Fibroblast of lung (primary cell): ENCODE measurements at places on chromosomes 1 and 21. TPM values are rescaled to one million over a fixed set of nuclear protein-coding genes. Genes with fewer than 3 reads are reported as not detected.
A peak's percentile ranks its signal among the peaks of the same experiment; 100 is the strongest.

DNA sequence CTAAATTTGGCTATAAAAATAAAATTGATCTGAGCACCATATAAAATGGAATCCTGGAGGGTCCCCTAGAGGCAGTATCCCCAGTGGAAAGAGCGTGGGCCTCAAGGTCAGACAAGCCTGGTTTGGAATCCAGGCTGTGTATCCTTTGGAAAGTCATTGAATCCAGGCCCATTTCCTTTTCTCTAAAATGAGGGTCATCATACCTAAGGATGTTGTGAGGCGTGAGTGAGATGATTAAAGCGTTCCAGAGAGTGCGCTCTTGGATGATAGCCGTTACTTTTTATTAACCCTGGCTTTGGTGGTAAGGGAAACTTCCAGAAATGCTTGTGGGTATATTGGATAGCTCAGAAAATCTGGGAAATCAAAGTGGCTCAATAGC, 683 bp upstream of the ZNF436 start:
- DNase-seq = no peak

GRCh38 chr1:6517435-6517851, 26.0 kb upstream of the PLEKHG5 start:
- DNase-seq = no peak

DNA sequence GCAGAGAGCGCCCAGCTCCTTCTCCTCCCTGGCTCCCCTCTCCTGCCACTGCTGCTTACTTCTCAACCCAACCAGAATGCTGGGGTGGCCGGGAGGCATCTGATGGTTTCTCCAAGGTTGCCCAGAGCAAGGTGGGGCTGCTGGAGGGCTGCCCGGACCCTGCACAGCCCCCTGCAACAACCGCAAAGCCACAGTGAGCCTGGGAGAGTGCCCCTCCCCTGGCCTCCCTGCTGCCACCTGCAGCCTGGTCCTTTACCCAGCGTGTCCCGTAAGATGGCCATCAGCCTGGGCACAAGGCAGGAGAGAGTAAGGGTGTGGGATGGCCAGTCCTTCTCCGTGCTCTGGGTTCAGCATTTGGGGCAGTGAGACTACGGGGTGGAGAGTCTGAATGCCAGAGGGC, 17.0 kb downstream of the MX2 start:
- no peak for DNase-seq

DNA sequence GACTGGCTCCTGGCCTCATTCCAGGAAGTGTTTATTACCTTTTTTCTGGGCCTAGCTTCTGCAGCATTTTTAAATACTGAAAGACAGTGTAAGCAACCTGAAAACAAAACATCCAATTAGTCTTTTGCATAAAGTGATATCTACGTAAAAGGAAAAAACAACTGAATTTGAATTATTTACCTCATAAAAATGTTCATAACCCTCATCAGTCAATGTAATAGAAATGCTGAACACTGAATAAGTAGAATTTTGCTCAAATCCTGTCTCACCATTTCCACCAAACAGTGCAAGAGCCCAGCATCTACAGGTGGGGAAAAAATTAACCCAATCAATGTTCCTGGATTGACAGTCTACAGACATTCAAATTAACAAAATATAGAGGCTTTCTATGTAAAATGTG, 64.0 kb downstream of the NRDC start:
- no peak for DNase-seq

- no peak for DNase-seq
Observed at GRCh38 chr1:226979115-226979516, 39.0 kb downstream of the COQ8A start.

GRCh38 chr1:199404976-199405375, 622.5 kb upstream of the NR5A2 start:
- DNase-seq = peak; percentile 40

DNA sequence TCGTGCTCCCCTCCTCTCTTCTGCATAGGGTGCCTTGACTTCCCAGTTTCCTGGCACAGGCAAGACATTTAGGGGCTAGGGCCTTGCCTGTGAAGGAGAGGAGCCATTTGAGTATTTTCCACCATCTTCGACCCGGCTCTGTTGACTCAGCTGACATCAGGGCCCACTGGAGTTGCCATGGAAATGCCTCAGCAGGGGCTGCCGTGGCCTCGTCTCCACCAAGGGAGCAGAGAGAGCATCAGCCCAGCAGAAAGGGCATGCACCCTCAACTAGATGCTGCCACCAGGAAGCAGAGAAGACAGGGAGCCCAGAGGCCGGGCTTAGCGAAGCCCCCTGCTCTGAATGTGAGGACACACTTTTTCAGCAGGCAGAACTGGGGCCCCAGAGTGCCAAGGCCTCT, 101.9 kb upstream of the ACTL8 start:
- DNase-seq = no peak

- DNase-seq = no peak
Observed at GRCh38 chr1:154856049-154856448, 14.0 kb downstream of the KCNN3 start.

DNA sequence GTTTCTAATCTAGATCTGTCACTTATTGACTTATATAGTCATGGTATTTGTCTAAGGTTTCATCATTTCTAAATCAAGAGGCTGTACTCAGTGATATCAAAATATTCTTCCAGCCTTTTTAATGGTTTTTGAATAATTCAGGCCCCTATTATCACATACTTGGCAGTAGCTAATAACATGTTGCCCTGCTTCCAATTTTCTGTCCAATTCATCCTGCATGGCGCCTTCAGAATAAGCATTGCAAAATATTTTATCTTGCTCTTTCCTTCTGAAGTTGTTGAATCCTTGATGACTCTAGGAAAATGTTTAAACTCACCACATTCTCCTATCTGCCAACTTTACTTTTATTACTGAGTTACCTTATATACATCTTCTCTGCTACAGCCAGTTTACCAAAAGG, 517.2 kb upstream of the B3GALT2 start:
- DNase-seq = no peak

GRCh38 chr1:54710841-54711240, 4.8 kb upstream of the TTC4 start:
- DNase-seq = no peak

DNA sequence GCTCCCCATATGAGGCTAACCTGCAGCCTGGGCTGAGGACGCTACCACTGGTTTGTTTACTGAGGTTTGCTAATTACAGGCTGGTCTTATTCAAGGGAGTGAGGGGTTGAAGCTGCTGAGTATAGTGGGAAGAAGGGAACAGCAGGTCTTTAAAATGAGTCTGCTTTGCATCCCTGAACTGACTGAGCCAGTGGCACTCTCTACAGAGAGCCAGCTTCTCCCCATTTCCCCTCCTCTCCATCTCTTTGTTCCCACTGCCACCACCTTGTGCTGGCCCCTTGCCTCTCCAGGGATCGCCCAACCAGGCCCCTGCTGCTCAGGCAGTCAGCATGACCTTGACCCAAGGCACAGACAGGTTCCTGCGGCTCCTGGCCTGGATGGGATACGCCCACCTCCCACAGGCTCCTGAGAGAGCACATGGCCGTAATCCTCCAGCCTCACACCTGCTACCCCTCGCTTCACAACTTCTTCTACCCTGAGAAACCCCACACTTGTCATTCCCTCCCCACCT, 45.0 kb downstream of the IER5 start:
- no peak for DNase-seq

- DNase-seq = no peak
Observed at GRCh38 chr1:11358984-11359383, 86.0 kb downstream of the UBIAD1 start.

GRCh38 chr1:207396168-207396746, 57.9 kb upstream of the CR2 start:
- DNase-seq = no peak

DNA sequence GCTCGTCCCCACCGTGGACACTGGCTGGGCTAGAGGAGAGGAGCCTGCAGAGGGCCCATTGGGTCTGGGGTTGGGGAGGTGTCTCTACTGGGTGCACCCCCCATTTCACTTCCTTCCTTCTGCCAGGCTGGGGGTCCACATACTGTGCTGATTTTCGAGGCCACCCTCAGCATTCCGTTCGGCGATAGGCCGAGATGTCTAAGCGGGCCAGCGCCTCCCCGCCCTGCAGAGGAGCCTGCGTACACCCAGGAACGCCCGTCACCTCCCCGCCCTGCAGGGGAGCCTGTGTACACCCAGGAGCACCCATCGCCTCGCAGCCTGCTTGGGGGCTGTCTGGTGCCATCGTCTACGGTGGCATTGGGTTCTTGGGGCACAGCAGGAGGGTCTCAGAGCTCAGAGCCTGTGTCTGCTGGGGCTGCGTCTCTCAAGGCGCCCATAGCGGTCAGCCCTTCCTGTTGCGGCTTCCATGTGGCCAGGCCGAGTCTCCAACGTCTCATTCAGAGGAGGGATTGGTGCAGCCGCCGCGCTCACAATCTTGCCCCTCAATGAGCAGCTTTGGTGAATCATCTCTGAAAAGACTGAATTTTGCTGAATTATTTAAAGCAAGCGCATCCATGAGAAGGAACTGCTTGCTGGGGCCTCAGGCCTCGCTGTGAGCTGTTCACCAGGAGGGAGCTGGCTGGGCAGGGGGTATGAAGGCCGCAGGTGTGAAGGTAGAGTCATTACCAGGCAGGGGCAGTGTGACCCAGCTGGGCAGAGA, 30.7 kb upstream of the AGPAT3 start:
- no peak for DNase-seq

GRCh38 chr1:201357636-201358348, 19.7 kb downstream of the TNNT2 start:
- no peak for DNase-seq

The MSH4 gene
- polyA plus RNA-seq = 0.02 TPM in 1 of 2 replicates, not detected in the other

The APOBEC4 gene
- polyA plus RNA-seq = not detected in 2 replicates

The FCRL1 gene
- polyA plus RNA-seq = not detected in 2 replicates

The KCNJ6 gene
- polyA plus RNA-seq = 0.03 and 7.6 TPM in 2 replicates

The MTMR11 gene
- 14.5 and 17.5 TPM in 2 replicates for polyA plus RNA-seq

The TDRD5 gene
- not detected in 2 replicates for polyA plus RNA-seq

The FAM72D gene
- polyA plus RNA-seq = 0.85 and 2.1 TPM in 2 replicates
